Activated CD4-positive, alpha-beta T cell treated with anti-CD3 and anti-CD28 coated beads, Interleukin-2, amount 10 ng/mL, durations not matched to agents 7 days and 5 days (primary cell): ENCODE measurements at places on chromosomes 7 and 10. TPM values are rescaled to one million over a fixed set of nuclear protein-coding genes. Genes with fewer than 3 reads are reported as not detected.

DNA sequence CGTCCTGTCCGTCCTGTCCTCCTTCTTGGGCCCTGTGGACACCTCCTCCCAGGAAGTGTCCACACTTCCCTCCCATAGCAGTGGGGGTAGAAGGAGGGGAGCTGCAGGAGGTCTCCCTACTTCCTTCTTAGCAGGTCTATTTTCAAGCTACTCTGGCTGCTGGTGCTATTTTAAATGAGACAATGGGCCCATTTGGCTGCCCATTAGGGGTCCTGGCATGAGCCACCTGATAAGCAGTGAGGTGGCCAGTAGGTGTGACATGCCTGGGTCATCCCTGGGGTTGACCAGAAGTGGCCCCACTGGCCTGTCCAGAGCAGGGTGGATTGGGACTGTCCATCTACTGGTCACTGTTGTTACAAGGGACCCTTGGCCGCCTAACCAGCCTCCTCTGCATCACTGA lies 75.2 kb downstream of the COL13A1 start:
- no peaks in the 10 kb centered on the region for H3K4me1 ChIP-seq
- H3K4me3 ChIP-seq: no peak overlapping the region
- H3K27me3 ChIP-seq: no peaks in the 10 kb centered on the region
- no peak for DNase-seq
- H3K27ac ChIP-seq: peak overlapping the region; percentile 80

DNA sequence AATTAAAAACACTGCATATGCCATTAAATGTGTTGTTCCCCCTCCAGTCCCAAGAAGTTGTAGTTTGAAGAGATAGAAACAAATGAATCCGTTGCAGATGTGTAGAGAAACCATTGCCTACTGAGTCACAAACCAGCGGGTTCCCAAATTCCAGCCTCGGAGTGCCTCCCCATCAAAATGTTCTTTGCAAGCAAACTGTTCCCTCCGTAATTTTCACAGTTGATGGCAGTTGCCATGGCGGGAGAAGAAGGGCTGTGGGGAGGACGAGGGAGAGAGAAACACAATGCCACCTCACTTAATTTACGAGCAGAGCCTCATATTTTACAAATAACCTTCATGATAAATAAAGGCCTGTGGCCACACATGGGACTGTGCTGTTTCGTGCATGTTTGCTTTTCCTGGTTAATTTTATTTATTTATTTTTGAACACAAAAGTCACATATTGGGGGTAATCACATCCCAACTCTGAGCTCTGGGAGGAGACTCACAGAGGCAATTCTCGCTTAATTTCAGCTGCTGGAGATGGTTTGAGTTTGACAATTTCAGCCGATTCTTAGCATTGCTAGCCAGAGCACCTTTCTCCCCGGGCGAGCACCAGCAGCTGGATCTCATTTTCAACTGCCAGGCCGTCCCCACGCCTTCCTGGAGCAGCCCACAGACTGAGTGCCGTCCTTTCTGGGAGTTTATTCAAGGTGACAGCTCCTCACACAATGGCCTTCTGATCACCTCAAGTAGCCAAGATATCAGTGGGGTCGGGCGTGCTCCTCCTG lies 1084.2 kb downstream of the KCNMA1 start:
- no peak overlapping the region for H3K4me3 ChIP-seq
- no peaks in the 10 kb centered on the region for H3K4me1 ChIP-seq
- H3K36me3 ChIP-seq: no peaks in the 10 kb centered on the region
- no peak overlapping the region for H3K27ac ChIP-seq
- no peak for DNase-seq
- H3K27me3 ChIP-seq: no peaks in the 10 kb centered on the region

- H3K4me3 ChIP-seq: peak within 1 kb of the TSS; percentile 79
- peaks cover 26% of the 10 kb centered on the region for H3K4me1 ChIP-seq
- H3K27ac ChIP-seq: peak within 1 kb of the TSS; percentile 91
Observed at GRCh38 chr7:75914655-75915415, at the start of gene POR. Gene POR (plus strand): TSS chr7:75915155. CDS start chr7:75954002, 38,847 bp downstream.

GRCh38 chr7:17460665-17461064 lies 162.2 kb downstream of the AHR start:
- peaks cover 3% of the 10 kb centered on the region for H3K36me3 ChIP-seq
- H3K4me1 ChIP-seq: peaks cover 14% of the 10 kb centered on the region
- no peak for DNase-seq
- H3K27me3 ChIP-seq: no peaks in the 10 kb centered on the region
- H3K27ac ChIP-seq: no peak overlapping the region

- H3K27ac ChIP-seq: no peak overlapping the region
- peaks cover 4% of the 10 kb centered on the region for H3K4me1 ChIP-seq
- H3K27me3 ChIP-seq: peaks cover 65% of the 10 kb centered on the region
- no peaks in the 10 kb centered on the region for H3K36me3 ChIP-seq
- DNase-seq: no peak
- no peak overlapping the region for H3K4me3 ChIP-seq
Observed at GRCh38 chr10:3178042-3178441, 5.5 kb upstream of the PITRM1 start.

GRCh38 chr7:7212612-7213011 lies 30.3 kb downstream of the C1GALT1 start:
- no peaks in the 10 kb centered on the region for H3K27me3 ChIP-seq
- peaks cover 8% of the 10 kb centered on the region for H3K4me1 ChIP-seq
- H3K36me3 ChIP-seq: peaks cover 72% of the 10 kb centered on the region
- H3K4me3 ChIP-seq: no peak overlapping the region
- no peak for DNase-seq

GRCh38 chr7:87413951-87414793 lies 61.3 kb downstream of the ABCB4 start:
- no peak overlapping the region for H3K4me3 ChIP-seq
- H3K27ac ChIP-seq: no peak overlapping the region
- H3K27me3 ChIP-seq: no peaks in the 10 kb centered on the region
- DNase-seq: no peak

Gene OR2A12
- not detected for total RNA-seq

Gene WDR86
- total RNA-seq: 0.77 TPM

Gene EPHA1
- 10.0 TPM for total RNA-seq
